Activated CD8-positive, alpha-beta T cell treated with anti-CD3 and anti-CD28 coated beads, Interleukin-2, amount 10 ng/mL, durations not matched to agents 7 days and 5 days (primary cell): ENCODE measurements at places on chromosomes 2 and 18.

GRCh38 chr2:172712251-172712650 lies 23.4 kb upstream of the RAPGEF4 start:
- H3K27me3 ChIP-seq: peaks cover 9% of the 10 kb centered on the region
- H3K36me3 ChIP-seq: no peaks in the 10 kb centered on the region
- H3K4me3 ChIP-seq: no peak overlapping the region
- H3K27ac ChIP-seq: no peak overlapping the region

GRCh38 chr2:88857951-88858411 lies 166.5 kb downstream of the RPIA start:
- DNase-seq: no peak
- no peak overlapping the region for H3K27ac ChIP-seq
- no peaks in the 10 kb centered on the region for H3K36me3 ChIP-seq
- no peaks in the 10 kb centered on the region for H3K4me1 ChIP-seq
- peaks cover 13% of the 10 kb centered on the region for H3K27me3 ChIP-seq

GRCh38 chr18:61085036-61085435 lies 248.2 kb upstream of the CDH20 start:
- H3K4me1 ChIP-seq: no peaks in the 10 kb centered on the region
- no peak overlapping the region for H3K4me3 ChIP-seq
- H3K27ac ChIP-seq: no peak overlapping the region
- no peaks in the 10 kb centered on the region for H3K36me3 ChIP-seq
- no peak for DNase-seq
- H3K27me3 ChIP-seq: no peaks in the 10 kb centered on the region

- no peak overlapping the region for H3K27ac ChIP-seq
- no peaks in the 10 kb centered on the region for H3K4me1 ChIP-seq
- DNase-seq: no peak
- H3K27me3 ChIP-seq: peaks cover 7% of the 10 kb centered on the region
- no peaks in the 10 kb centered on the region for H3K36me3 ChIP-seq
- H3K4me3 ChIP-seq: no peak overlapping the region
Observed at GRCh38 chr2:11029136-11029535, 117.4 kb downstream of the KCNF1 start.

- H3K27me3 ChIP-seq: peaks cover 7% of the 10 kb centered on the region
- no peaks in the 10 kb centered on the region for H3K4me1 ChIP-seq
- no peak for DNase-seq
- H3K27ac ChIP-seq: no peak overlapping the region
Observed at GRCh38 chr18:297936-298335, 30.1 kb upstream of the THOC1 start.

- H3K27ac ChIP-seq: no peak overlapping the region
- H3K4me3 ChIP-seq: no peak overlapping the region
- H3K36me3 ChIP-seq: peaks cover 87% of the 10 kb centered on the region
- no peak for DNase-seq
- peaks cover 51% of the 10 kb centered on the region for H3K4me1 ChIP-seq
Observed at GRCh38 chr2:224887141-224887540, 155.1 kb downstream of the DOCK10 start.

GRCh38 chr2:158191076-158191895 lies 89.6 kb downstream of the UPP2 start:
- no peak for DNase-seq
- peaks cover 16% of the 10 kb centered on the region for H3K27me3 ChIP-seq
- no peaks in the 10 kb centered on the region for H3K36me3 ChIP-seq
- H3K27ac ChIP-seq: no peak overlapping the region

GRCh38 chr2:34731292-34731691 lies 1132.2 kb upstream of the FAM98A start:
- DNase-seq: no peak
- no peak overlapping the region for H3K27ac ChIP-seq
- no peak overlapping the region for H3K4me3 ChIP-seq
- H3K27me3 ChIP-seq: no peaks in the 10 kb centered on the region

GRCh38 chr2:230134496-230135129 lies 65.9 kb upstream of the SLC16A14 start:
- H3K36me3 ChIP-seq: no peaks in the 10 kb centered on the region
- peaks cover 4% of the 10 kb centered on the region for H3K27me3 ChIP-seq
- H3K27ac ChIP-seq: no peak overlapping the region
- no peaks in the 10 kb centered on the region for H3K4me1 ChIP-seq
- H3K4me3 ChIP-seq: no peak overlapping the region

DNA sequence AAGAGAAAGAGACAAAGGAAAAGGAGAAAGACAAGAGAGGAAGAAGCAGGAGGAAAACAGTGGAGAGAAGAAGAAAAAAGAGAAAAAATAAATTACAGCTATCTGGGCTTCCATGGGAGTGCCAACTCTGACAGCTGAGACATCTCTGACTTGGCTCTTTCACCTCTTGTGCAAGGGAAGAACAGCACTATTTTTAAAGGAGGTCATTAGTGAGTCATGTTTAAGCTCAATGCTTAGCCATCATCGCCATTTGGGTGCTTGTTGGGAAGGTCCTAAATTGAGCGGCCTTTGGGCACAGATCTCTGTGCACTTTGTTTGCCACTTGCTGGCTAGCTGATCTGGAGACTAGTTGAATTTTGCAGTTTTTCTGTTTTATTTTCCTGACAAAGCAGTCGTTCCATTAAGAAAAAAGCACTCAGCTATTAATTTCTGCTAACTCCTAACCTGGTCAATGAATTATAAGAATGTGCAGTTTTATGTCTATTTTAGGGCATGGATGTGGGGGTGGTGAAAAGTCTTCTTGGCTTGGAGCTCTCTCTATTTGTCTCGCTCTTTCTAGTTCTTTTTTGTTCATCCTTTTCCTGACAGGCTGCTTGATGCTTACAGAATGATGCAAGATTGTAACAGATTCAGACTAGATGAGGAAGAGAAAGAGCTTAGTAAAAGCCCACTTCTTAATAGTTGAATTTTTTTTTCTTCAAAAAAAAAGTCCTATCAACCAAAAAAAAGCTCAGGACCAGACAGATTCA lies 231.5 kb downstream of the SLC8A1 start:
- H3K27ac ChIP-seq: no peak overlapping the region
- H3K4me3 ChIP-seq: no peak overlapping the region
- DNase-seq: no peak
- H3K27me3 ChIP-seq: no peaks in the 10 kb centered on the region
- no peaks in the 10 kb centered on the region for H3K4me1 ChIP-seq

GRCh38 chr2:64457524-64457923 lies 3.6 kb downstream of the LGALSL start:
- no peak overlapping the region for H3K27ac ChIP-seq
- peaks cover 12% of the 10 kb centered on the region for H3K27me3 ChIP-seq
- no peak overlapping the region for H3K4me3 ChIP-seq
- no peaks in the 10 kb centered on the region for H3K36me3 ChIP-seq
- peaks cover 12% of the 10 kb centered on the region for H3K4me1 ChIP-seq

DNA sequence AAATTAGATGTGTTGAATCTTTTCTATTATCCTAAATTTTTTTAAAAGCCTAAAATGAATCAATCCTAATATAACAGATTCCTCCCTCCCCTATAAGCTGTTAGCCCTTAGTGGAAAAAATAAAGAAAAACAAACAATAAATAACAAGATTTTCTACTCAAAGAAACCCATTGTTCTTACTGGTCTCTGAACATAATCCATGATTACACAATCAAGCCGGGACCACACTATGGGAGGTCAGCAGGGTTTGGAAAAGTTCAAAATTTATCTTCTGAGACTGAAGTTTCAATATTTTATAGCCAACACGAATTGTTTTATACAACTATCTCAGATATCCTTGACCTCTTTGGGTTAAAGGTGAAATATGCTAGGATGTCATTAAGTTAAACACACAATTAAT lies 57.9 kb downstream of the DPP4 start:
- peaks cover 61% of the 10 kb centered on the region for H3K4me1 ChIP-seq
- peak overlapping the region; percentile 29 for H3K27ac ChIP-seq
- DNase-seq: no peak
- H3K27me3 ChIP-seq: no peaks in the 10 kb centered on the region

GRCh38 chr2:57936216-57936615 lies 110.4 kb upstream of the VRK2 start:
- H3K36me3 ChIP-seq: peaks cover 6% of the 10 kb centered on the region
- no peak overlapping the region for H3K4me3 ChIP-seq
- H3K4me1 ChIP-seq: no peaks in the 10 kb centered on the region
- H3K27me3 ChIP-seq: no peaks in the 10 kb centered on the region
- DNase-seq: no peak
- no peak overlapping the region for H3K27ac ChIP-seq

DNA sequence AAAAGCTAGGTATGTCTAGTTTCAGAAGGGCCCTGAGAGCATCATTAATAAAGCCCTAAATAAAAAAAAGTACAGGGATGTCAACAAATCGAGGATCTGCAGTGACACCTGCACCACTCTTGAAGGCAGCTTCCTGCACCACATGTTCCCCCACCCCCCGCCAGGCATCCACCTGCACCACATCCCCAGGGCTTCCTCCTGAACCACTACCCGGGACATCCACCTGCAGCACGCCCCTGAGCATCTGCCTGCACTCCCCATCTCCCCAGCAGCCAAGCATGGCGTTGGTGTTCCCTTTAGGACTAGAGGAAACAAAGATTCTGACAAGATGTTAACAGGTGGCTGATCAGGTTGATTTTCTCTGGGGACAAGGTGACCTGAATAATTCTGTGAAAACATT lies 55.2 kb downstream of the DLGAP1 start:
- no peaks in the 10 kb centered on the region for H3K27me3 ChIP-seq
- no peak for DNase-seq
- H3K36me3 ChIP-seq: no peaks in the 10 kb centered on the region
- no peaks in the 10 kb centered on the region for H3K4me1 ChIP-seq

- H3K36me3 ChIP-seq: peaks cover 17% of the 10 kb centered on the region
- H3K27ac ChIP-seq: no peak overlapping the region
- H3K4me3 ChIP-seq: no peak overlapping the region
- H3K27me3 ChIP-seq: no peaks in the 10 kb centered on the region
- DNase-seq: no peak
- peaks cover 21% of the 10 kb centered on the region for H3K4me1 ChIP-seq
Observed at GRCh38 chr2:47510745-47511144, 107.8 kb downstream of the MSH2 start.

- DNase-seq: no peak
- H3K27me3 ChIP-seq: no peaks in the 10 kb centered on the region
- no peak overlapping the region for H3K27ac ChIP-seq
- H3K36me3 ChIP-seq: no peaks in the 10 kb centered on the region
Observed at GRCh38 chr2:10759151-10759714, 37.8 kb downstream of the ATP6V1C2 start.

- H3K4me3 ChIP-seq: no peak overlapping the region
- H3K27me3 ChIP-seq: peaks cover 8% of the 10 kb centered on the region
- no peak overlapping the region for H3K27ac ChIP-seq
- no peak for DNase-seq
- H3K4me1 ChIP-seq: no peaks in the 10 kb centered on the region
Observed at GRCh38 chr2:133859578-133859977, 291.3 kb upstream of the NCKAP5 start.

DNA sequence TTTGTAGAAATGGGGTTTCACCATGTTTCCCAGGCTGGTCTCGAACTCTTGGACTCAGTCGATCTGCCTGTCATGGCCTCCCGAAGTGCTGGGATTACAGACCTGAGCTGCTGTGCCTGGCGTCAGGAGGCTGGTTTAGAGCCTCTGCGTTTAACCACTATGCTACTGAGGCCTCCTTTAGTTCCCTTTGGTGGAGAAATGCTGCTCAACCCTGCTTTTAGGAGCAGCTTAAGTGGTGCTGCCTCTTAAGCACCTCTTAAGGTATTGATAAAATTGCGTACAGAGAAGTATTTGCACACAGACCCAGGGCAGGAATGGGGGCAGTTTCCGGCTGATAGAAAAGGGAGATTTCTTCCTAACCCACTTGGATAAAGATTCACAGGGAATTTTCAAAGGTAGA lies 8.0 kb downstream of the CD8A start:
- H3K4me3 ChIP-seq: no peak overlapping the region
- H3K27me3 ChIP-seq: no peaks in the 10 kb centered on the region
- H3K36me3 ChIP-seq: peaks cover 45% of the 10 kb centered on the region
- peaks cover 60% of the 10 kb centered on the region for H3K4me1 ChIP-seq
- DNase-seq: no peak

DNA sequence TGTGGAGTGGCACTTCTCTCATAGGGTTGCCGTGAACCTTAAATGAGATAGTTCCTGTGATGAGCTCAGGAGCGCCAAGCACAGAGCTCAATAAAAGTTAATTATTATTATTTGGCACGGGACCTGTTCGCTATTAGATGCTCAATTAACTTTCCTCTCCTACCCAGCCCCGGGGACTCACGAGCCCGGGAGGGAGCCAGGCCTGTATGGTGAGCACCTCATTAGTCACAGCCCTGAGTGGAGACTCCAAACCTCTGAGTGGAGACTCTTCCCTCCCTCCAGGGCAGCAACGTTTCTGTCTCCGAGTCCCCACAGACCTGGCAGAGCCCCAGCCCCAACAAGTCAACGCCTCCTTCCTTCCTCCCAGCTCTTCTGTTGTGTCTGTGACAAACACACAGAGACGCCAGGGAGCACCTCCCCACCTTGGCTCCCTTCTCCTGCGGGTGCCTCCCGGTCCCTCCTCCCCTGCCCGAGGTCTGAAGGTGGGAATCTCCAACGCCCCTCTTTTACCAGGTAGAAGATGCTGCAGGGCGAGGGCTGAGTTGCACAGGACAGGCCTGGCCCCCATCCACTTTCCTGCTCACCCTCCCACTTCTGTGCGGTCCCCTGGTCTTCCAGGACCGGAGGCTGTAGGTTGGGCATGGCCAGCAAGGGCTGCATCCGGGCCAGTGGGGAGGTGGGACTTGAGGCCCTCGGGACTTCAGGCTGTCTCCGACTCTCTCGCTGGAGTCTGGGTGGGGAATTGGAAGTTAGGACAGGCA lies 52.7 kb upstream of the ODC1 start:
- no peak for DNase-seq
- H3K27me3 ChIP-seq: peaks cover 22% of the 10 kb centered on the region
- H3K27ac ChIP-seq: no peak overlapping the region
- H3K4me3 ChIP-seq: no peak overlapping the region
- no peaks in the 10 kb centered on the region for H3K36me3 ChIP-seq

DNA sequence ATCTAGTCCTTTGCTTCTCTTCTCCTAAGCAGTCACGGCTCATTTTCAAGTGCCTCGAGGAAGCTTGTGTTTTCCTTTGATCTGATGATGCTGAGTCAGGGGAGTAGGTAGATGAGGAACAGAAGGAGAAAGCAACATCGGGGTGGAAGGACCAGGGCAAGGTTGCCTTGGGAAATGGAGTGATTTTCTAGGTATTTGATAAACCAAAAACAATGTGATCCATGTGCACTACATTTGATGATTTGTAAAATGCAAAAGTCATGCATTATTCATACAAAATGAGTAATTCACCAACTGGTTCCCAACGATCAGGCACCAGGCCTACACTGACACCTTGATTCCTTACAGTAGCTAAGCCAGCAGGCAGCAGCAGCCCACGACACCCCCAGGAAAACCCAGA lies 205.3 kb downstream of the ANAPC1 start:
- no peak for DNase-seq
- H3K36me3 ChIP-seq: no peaks in the 10 kb centered on the region
- no peak overlapping the region for H3K4me3 ChIP-seq
- no peak overlapping the region for H3K27ac ChIP-seq
- peaks cover 6% of the 10 kb centered on the region for H3K4me1 ChIP-seq

- DNase-seq: no peak
- no peak overlapping the region for H3K4me3 ChIP-seq
- H3K36me3 ChIP-seq: peaks cover 3% of the 10 kb centered on the region
- H3K4me1 ChIP-seq: peaks cover 30% of the 10 kb centered on the region
Observed at GRCh38 chr2:12167525-12168317, 421.3 kb downstream of the LPIN1 start.

- H3K27me3 ChIP-seq: no peaks in the 10 kb centered on the region
- H3K27ac ChIP-seq: no peak overlapping the region
- H3K36me3 ChIP-seq: no peaks in the 10 kb centered on the region
Observed at GRCh38 chr2:146147448-146148012, 1627.6 kb upstream of the ZEB2 start.
